NCI-H526 (cell line): ENCODE measurements at places on chromosomes 7 and 10.

DNA sequence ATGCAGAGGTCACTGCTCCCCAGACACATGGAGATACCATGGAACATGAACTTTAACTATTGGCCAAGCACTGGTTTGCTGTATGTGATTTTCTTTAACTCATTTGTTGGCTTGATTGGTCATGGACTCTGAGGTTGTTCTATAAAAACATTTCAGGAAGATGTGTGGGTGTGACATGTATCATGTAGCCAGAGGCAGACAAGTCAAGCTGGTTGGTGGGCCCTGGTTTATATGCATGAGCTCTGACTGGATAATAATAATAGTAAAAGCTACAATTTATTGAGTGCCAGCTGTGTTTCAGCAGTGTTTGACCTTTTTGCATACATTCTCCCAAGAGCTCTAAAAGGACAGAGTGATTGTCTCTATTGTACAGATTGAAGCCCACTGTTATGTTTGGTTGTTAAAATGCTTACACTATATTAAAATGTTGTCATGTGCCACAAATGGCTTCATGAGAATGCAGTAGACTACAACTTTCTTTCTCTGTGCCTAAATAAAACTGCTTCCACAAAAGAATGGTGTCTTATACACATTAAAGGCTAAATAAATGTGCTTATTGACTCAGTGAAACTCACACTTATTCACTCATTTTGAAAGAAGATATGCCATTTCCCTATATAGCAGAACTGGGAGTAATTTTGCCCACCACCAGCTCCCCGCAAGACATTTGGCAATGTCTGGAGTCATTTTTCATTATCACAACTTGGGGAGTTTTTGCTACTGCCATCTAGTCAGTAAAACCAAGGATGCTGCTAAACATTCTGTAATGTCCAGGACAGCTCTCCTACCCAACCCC is 243.6 kb upstream of the NFE2L3 start:
- no peak for DNase-seq

GRCh38 chr7:19296617-19297016 is 151.4 kb upstream of the FERD3L start:
- DNase-seq, result no peak

- DNase-seq, result no peak
Observed at GRCh38 chr7:114919587-114919986, 2.3 kb upstream of the MDFIC start.

DNA sequence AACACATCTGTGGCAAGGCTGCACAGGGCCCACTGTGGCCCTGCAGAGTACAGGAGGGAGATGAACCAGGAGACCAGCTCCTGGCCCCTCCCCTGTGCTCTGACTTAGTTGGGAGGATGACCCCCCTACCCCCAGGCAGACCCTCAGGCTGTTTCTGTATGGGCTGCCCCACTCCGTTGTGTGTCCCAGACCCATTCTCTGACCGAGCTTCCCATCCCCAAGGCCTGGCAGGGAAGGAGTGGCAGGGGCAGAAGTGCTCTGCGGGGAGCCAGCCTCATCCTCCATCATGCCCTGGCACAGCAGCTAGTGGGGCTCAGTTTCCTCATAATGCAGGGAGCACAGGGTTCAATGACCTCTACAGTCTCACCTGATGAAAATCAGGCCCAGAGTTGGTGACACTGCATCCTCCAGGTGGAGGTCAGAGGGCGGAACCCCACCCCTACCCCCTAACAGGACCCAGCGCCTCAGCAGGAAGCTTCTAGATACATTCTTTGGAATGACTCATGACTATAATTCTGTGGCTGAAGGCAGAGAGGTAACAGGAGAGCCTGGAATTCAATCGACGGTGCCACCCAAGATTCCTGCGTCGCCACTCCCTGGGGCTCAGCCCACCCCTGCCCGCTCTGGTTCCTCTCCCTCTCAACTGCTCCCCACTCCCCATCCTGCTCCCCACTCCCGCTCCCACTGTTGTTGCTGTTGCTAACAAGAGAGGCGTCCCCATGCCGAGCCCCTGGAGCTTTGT is 18.2 kb downstream of the PODXL start:
- DNase-seq, result no peak

GRCh38 chr7:73970801-73971229 is 57.2 kb upstream of the ELN start:
- DNase-seq, result no peak

DNA sequence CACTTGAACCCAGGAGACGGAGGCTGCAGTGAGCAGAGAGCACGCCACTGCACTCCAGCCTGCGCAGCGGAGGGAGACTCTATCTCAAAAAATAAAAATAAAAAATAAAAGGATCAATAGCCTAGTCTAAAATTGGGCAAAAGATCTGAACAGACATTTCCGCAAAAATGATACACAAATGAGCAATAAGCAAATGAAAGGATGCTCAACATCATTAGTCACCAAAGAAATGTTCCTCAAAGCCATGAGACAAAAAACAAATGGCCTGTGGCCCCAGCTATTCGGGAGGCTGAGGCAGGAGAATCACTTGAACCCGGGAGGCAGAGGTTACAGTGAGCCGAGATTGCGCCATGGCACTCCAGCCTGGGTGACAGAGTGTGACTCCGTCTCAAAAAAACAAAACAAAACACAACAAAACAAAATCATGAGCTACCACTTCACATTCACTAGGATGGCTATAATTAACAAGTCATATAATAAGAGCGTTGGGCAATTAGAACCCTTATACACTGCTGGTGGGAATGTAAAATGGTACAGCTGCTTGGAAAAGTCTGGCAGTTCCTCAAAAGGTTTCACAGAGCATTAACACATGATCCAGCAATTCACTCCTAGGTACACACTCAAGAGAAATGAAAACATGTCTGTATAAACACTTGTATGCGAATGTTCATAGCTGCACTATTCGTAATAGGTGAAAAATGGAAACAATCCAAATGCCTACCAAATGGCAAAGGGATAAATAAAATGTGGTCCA is 3.1 kb downstream of the DAGLB start:
- no peak for DNase-seq

GRCh38 chr10:120688928-120689327 is 162.2 kb upstream of the WDR11 start:
- no peak for DNase-seq

DNA sequence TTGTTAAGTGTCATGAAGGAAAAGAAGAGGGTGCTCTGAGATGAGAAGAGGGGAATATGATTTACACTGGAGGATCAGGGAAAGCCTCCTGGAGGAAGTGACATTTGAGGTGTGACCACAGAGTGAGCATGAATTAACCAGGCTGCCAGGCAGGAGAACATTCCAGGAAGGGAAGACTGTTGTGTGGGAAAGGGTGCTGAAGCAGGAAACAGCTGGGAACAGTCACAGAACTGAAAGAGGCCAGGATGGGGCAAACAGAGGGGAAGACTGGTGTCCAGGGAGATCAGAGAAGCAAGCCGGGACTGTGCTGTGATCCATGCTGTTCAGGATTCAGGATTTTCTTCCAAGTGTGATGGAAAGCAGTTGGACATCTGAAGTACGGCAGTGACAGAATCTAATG is 14.9 kb downstream of the HIPK2 start:
- DNase-seq, result no peak

DNA sequence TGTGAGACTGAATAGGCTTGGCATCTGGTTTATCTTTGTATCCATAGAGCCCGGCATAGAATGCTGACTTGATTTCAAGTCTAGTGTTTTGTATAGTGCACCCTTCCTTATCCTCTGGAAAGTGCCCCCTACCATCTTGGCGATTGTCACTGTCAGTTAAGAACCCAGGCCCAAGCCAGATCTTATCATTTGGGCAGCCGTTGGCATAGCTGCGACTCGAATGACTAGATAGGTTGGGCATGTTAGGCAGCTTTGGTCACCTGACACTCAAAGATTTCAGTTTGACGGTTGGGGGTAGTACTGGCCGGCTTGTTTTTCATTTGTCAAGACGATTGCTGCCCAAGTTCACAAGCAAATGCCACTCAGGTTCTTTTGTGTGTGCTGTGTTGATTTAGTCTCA is 6.6 kb downstream of the NIPSNAP2 start:
- peak; percentile 67 for DNase-seq

- no peak for DNase-seq
Observed at GRCh38 chr10:102523250-102524029, 19.7 kb downstream of the SUFU start.

- no peak for DNase-seq
Observed at GRCh38 chr10:104941662-104942061, 300.6 kb downstream of the SORCS3 start.

DNA sequence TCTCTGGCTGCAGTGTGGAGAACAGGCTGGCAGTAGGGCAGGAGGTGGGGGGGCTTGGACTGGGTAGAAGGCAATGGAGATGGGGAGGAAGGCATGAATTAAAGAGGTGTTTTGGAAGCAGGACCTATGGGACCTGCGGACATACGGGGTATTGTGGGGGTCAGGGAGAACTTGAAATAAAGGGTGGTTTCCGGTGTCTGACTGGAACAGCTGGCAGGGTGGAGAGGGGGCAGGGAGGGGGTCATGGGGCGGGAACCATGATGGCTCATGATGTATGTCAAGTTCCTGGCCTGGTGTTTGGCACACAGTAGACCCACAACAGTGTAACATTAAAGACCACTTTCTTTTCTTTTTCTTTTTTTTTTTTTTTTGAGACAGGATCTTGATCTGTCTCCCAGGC is 5.5 kb downstream of the LHPP start:
- DNase-seq, result no peak

GRCh38 chr7:107048783-107049418 is 4.4 kb downstream of the PRKAR2B start:
- DNase-seq, result no peak

DNA sequence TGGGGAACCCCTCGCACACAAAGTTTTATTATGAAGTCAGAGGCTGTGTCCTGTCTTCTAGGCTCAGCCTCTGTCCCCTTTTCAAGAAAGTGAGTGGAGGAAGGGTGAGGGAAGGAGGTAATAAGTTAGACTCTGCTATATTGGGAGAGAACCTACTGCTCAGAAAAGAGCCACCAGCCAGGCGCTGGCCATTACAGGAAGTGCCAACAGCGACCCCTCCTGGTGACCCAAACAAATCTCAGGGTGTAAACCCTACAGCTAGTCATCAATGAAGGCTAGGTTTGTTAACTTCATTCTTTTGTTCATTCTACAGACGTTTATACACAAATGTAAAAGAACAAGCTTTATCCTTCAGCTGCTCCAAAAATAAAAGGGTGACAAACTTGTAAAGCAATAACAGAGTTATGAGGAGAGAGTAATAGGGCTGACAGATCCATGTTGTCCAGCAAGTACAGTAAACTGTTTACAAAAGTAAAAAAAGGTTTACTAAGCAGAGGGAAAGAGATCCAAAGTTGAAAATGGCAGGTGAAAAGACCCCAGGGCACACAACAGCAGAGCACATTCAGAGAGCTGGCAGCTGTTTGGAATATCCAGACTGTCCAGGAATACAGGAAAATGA is 82.7 kb downstream of the FAM204A start:
- DNase-seq, result peak; percentile 48

GRCh38 chr10:25059990-25060389 is 43.6 kb downstream of the THNSL1 start:
- DNase-seq, result no peak

DNA sequence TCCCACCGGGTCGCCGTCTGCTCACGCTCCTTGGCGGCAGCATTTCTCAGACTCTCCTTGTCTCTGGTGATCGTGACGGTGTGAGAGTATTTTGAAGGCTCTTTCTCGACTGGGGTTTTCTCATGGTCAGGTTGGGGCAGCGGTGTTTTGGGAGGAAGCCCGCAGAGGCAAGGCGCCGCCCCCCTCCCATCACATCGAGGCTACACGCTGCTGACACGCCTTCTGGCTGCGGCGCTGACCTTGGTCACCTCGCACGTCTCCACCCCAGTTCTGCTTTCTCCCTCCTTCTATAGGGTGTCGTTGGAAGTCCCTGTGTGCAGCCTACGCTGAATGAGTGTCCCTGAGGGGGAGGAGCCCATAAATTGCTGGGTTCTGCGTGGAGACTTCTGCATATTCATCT is 55.2 kb downstream of the GLRX3 start:
- DNase-seq, result no peak

GRCh38 chr7:31646942-31647341 is 40.1 kb upstream of the PPP1R17 start:
- DNase-seq, result no peak

- DNase-seq, result no peak
Observed at GRCh38 chr10:71769279-71769823, 4.0 kb downstream of the VSIR start.

DNA sequence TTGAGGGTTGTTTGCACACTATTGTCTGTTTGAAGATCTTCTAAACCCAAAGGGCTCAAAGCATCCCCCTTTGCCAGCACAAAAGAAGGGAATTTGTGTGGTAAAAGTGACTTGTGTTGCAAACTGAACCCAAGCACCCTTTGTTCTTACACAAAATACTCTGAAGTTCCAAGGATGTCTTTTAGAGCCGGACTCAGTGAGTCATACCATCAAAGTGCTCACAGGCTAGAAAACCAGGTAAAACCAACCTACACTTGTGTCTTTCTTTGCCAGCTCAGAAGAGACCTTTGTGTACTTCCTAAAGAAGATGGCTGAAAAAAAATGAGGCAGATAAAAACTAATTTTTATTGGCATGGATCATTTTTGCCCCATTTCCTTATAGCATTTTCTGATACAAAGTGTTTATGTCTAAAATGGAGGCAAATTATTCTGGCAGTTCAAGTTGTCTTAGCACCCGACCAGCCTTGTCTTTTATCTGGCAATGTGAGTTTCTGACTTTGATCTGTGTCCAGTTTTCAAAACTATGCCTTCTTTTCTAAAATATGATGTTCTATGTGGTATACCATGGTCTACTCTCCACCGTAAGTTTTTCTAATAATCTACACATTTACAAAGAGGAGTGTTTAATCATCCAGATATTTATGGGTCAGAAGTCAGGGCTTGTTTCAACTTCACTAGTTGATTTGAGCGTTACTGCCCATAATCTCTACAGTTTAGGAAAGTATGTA is 128.4 kb upstream of the FZD1 start:
- no peak for DNase-seq

DNA sequence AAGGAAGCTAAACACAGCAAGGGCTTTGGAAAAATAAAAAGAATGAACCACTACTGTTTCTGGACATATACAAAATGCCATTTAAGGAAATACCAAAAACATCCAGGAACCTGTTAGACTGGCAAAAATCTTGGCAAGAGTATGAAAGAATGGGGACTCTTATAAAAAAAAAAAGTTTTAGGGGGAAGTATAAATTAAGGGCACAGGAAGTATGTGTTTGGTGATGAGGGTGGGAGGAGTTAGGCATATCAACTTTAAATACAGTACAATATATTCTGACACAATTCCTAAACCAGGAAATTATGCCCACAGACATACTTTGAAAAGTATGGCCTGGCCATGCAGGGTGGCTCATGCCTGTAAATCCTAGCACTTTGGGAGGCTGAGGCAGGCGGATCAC is 74.2 kb downstream of the WAPL start:
- DNase-seq, result no peak
